H4 (cell line): ENCODE measurements at places on chromosomes 13 and 19. TPM values are rescaled to one million over a fixed set of nuclear protein-coding genes. Genes with fewer than 3 reads are reported as not detected.

Gene HSD17B14
- not detected in 2 replicates for total RNA-seq

DNA sequence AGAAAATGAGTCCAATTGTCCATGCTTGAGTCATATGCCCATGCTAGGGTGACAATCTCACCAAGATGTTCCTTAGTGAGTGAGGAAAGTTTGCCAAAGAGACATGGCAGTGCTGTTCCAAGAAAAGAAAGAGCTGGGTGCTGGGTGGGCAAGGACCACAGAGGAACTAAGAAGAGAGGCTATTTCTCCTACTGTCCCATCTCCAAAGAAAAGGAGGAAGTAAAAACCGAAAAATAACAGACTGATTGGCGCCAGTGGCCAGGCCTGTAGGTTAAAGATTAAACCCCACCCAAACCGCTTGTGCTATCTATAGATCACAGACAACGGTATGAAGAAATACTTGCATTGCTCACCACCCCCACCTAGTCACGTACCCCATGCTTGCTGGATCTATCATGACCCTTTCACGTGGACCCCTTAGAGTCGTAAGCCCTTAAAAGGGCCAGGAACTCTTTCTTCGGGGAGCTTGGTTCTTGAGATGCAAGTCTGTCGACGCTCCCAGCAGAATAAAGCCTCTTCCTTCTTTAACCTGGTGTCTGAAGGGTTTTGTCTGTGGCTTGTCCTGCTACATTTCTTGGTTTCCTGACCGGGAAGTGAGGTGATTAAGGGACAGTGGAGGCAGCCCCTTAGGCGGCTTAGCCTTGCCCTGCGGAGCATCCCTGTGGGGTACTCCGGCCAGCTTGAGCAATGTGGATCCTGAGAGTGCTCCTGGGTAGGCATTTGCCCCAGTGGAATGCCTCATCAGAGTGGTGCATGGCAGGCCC, 606.5 kb downstream of the UQCRFS1 start:
- DNase-seq = no peak

DNA sequence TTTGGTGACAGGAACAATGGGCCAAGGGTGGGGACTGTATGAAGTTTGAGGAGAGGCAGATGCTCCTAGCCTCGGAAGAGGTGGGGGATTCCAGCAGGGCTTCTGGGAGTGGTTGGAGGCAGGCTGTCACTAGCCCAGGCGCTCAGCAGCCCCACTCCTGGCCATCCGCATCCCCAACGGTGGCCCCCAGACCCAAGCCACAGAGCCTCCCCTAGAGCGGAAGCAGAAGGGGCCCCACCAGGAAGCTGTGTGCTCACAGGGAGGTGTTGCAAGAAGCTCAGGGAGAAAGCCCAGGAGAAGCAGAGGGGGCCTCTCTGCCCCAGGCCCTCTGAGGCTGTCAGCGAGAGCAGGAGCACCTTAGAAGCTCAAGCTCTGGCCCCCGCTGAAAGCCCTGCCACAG, 8.3 kb downstream of the PRAM1 start:
- DNase-seq = no peak

- no peak for DNase-seq
These were observed 336.8 kb downstream of the DNAJC15 start for GRCh38 chr13:43360171-43360570.

GRCh38 chr13:26995159-26995558, 176.5 kb downstream of the USP12 start:
- no peak for DNase-seq

DNA sequence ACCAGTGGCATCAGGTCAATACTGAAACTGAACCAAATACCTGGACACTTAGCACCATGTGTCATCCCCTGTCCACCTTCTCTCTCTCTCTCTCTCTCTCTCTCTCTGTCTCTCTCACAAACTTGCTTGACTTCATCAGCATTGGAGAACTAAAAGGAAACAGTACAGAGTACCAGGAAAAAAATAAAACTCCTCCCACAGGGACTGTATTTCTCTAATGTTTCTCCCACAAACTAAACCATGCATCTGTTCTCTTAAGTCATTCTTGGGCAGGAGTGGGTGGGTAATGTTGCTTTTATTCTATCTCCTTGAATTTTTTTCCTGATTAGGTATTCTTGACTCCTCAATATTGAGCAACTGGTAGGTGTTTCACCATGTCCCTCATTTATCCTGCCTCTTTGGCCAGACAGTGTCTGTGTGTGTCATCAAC, 112.9 kb upstream of the CACNA1A start:
- no peak for DNase-seq
